ENCODE measurements at places on chromosomes 2 and 18.

- no peak for DNase-seq
Observed at GRCh38 chr2:176648700-176649297, 379.6 kb downstream of the MTX2 start.

DNA sequence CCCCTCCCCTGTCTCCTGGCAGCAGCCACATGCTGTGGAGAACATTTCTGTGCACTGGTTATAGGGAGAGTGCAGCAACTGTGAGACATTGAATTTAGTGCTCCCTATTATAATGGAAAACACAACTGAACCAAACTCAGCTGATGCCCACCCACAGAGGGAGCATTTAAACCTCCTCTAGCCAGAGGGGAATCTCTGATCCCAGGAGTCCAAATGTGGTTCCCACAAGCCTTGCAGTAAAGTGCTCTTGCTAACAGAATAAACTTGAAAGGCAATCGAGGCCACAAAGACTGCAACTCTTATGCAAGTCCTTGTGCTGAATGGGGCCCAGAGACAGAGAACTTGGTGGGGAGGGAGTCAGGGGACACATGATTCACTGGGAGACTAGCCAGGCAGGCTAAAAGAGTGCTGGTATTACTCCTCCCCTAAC, 638.8 kb upstream of the VRK2 start:
- DNase-seq: no peak

DNA sequence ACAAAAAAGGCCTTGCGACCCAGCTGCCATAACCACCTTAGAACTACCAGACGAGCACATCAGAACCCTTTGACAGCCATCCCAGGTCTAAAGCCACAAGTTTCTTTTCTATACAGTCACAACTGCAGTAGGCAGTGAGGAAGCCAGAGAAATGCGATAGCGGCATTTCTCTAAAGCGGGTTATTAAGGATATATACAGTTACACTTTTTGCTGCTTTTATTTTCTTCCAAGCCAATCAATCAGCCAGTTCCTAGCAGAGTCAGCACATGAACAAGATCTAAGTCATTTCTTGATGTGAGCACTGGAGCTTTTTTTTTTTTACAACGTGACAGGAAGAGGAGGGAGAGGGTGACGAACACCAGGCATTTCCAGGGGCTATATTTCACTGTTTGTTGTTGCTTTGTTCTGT, 48.8 kb downstream of the FEZ2 start:
- no peak for DNase-seq

GRCh38 chr2:239587841-239588240, 187.0 kb upstream of the HDAC4 start:
- no peak for DNase-seq

All from stimulated activated CD4-positive, alpha-beta T cell treated with anti-CD3 and anti-CD28 coated beads, Interleukin-12 subunit alpha, Interleukin-12 subunit beta, amount 100 ng/mL, for 48 hours (primary cell).